ENCODE measurements at places on chromosomes 11 and 22.

- H3K4me1 ChIP-seq = no peaks in the 10 kb centered on the region
- DNase-seq = no peak
- no peak overlapping the region for H3K27ac ChIP-seq
- H3K27me3 ChIP-seq = peaks cover 2% of the 10 kb centered on the region
- no peak overlapping the region for H3K4me3 ChIP-seq
These were observed 22.6 kb downstream of the APLNR start for GRCh38 chr11:57214494-57214893.

DNA sequence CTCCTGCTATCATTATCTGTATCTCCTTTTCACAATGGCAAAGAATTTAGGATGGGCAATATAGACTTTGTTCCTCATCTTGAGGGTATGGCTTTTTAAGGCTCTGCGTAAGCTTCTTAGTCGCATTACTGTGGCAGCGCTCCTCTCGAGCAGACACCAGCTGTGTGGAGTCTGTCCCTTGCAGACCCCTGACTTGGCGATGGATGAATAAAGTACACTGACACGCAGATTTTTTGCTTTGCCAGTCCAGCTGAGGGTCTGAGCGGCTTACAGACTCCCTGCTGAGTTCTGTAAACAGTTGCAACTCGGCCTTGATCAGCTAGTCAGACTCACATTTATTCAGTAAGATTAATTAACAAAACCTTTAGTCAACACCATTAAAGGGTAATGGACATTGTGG, 390.0 kb upstream of the CNTN5 start:
- no peaks in the 10 kb centered on the region for H3K36me3 ChIP-seq
- no peak overlapping the region for H3K4me3 ChIP-seq
- no peaks in the 10 kb centered on the region for H3K27me3 ChIP-seq
- H3K27ac ChIP-seq = no peak overlapping the region
- DNase-seq = no peak

DNA sequence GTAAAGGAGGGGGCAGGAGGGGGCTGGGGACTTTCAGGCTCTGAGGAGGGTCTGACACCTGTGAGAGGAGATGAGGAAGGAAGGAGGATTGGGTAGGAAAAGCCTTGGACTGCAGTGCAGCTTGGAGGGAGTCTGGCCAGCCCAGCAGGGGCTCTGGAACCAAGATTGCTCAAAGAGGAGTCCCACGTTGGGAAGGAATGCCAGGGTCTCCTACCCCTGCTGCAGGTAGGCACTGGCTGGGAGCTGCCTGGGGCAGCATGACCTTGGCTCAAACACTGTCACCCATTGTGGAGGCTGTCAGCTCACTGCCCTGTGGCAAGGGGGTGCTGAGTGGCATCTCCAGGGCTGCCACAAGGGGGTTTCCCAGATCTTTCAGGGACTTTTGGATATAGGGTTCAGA, 94.5 kb downstream of the RPS6KA4 start:
- H3K27ac ChIP-seq = no peak overlapping the region
- H3K4me3 ChIP-seq = no peak overlapping the region
- H3K4me1 ChIP-seq = peaks cover 6% of the 10 kb centered on the region
- DNase-seq = no peak

GRCh38 chr11:27913650-27914049, 194.3 kb downstream of the KIF18A start:
- no peak for DNase-seq
- no peak overlapping the region for H3K27ac ChIP-seq
- H3K4me1 ChIP-seq = no peaks in the 10 kb centered on the region
- no peaks in the 10 kb centered on the region for H3K27me3 ChIP-seq

- DNase-seq = no peak
- H3K36me3 ChIP-seq = peaks cover 2% of the 10 kb centered on the region
- no peaks in the 10 kb centered on the region for H3K27me3 ChIP-seq
- H3K4me1 ChIP-seq = no peaks in the 10 kb centered on the region
- no peak overlapping the region for H3K4me3 ChIP-seq
- H3K27ac ChIP-seq = no peak overlapping the region
These were observed 15.9 kb downstream of the PTDSS2 start for GRCh38 chr11:465896-466530.

GRCh38 chr22:22836635-22837034, 51.0 kb upstream of the IGLL5 start:
- H3K27me3 ChIP-seq = no peaks in the 10 kb centered on the region
- DNase-seq = no peak
- H3K36me3 ChIP-seq = no peaks in the 10 kb centered on the region
- H3K4me1 ChIP-seq = peaks cover 21% of the 10 kb centered on the region
- H3K4me3 ChIP-seq = no peak overlapping the region
- no peak overlapping the region for H3K27ac ChIP-seq

- H3K4me1 ChIP-seq = no peaks in the 10 kb centered on the region
- H3K36me3 ChIP-seq = no peaks in the 10 kb centered on the region
- H3K27me3 ChIP-seq = peaks cover 6% of the 10 kb centered on the region
- DNase-seq = peak; percentile 38
- H3K4me3 ChIP-seq = no peak overlapping the region
These were observed 158.5 kb downstream of the CCDC34 start for GRCh38 chr11:27204529-27204928.

DNA sequence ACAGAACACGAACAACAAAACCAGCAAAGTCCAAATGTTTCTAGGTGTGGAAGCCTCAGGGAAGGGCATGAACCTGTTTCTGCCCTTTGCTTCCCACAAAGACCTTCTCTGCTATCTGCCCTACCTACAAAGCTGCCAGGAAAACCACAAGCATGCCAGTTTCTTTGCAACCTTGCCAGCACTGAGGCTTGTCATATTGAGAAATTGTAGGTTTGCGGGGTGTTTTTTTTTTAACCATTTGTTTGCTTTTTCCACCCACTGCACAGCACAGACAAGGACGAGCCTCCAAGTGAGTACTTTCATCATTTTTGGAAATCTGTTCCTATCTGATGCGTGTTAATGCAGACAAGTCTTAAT, 12.8 kb downstream of the PARVG start:
- no peak overlapping the region for H3K27ac ChIP-seq
- H3K27me3 ChIP-seq = no peaks in the 10 kb centered on the region
- peaks cover 35% of the 10 kb centered on the region for H3K36me3 ChIP-seq
- DNase-seq = peak; percentile 46
- H3K4me1 ChIP-seq = peaks cover 45% of the 10 kb centered on the region

Data from activated CD8-positive, alpha-beta T cell treated with anti-CD3 and anti-CD28 coated beads for 36 hours (primary cell).